ENCODE measurements at places on chromosomes 1 and 21. TPM values are rescaled to one million over a fixed set of nuclear protein-coding genes. Genes with fewer than 3 reads are reported as not detected.

GRCh38 chr1:38839363-38839762 is 20.2 kb downstream of the RRAGC start:
- no peak overlapping the region for H3K27ac ChIP-seq
- H3K27me3 ChIP-seq, result no peaks in the 10 kb centered on the region
- peak overlapping the region; percentile 49 for H3K4me3 ChIP-seq
- peaks cover 10% of the 10 kb centered on the region for H3K4me1 ChIP-seq

DNA sequence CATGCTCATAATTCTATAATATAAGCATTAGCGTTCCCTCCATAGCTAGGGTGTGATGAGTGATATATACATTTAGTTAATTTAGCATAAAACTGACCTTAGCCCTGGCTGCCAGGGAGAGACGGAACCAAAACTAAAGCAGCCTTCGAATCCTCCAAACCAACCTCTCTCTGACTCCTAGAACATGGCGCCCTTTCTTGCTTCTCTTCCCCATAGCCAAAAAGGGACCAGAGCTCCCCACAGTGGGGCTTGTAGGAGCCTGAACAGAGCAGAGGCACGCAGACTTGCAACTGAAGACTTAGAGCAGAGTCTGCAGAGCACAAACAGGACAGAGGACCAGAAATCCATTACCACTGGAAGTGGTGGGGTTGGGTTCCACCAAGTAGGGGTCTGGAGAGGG is 17.7 kb downstream of the IRF2BP2 start:
- H3K27me3 ChIP-seq, result no peaks in the 10 kb centered on the region
- no peak overlapping the region for H3K27ac ChIP-seq
- DNase-seq, result no peak
- H3K36me3 ChIP-seq, result no peaks in the 10 kb centered on the region

DNA sequence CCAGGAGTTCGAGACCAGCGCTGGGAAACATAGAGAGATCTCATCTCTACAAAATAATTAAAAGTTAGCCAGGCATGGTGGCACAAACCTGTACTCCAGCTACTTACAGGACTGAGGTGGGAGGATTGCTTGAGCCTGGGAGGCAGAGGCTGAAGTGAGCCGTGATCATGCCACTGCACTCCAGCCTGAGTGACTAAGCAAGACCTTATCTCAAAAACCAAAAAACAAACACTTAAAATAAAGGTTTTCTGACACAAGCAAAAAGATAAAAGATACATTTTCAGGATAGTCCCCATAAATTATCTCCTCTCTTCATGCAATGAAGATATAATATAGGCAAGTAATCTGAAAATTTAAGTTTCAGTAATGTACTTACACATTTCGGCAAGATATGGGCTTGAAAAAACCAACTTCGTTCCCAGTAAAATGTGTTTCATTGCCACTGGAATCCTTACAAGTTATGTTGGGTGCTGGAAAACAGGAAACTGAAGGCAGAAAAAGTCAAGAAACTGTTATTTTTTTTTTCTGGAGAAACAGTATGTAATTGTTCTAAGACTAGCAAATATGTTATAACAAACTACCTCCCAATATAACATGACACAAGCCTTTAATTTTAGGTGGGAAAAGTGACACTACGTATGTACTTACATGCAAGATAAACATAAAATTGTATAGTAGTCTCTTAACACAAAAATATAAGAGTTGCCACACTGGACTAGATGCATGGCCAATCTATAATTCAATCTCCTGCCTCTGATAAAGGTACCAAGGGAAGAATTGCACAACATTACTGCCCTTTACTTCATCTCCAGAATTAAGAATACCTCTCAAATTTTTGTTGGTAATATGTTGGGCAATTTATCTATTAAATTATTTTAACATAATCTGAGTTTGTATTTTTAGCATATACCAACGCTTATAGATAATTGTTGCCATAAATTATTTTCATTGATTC is 15.7 kb downstream of the TM2D1 start:
- no peak for DNase-seq
- no peak overlapping the region for H3K27ac ChIP-seq
- H3K36me3 ChIP-seq, result peaks cover 5% of the 10 kb centered on the region
- no peaks in the 10 kb centered on the region for H3K27me3 ChIP-seq

DNA sequence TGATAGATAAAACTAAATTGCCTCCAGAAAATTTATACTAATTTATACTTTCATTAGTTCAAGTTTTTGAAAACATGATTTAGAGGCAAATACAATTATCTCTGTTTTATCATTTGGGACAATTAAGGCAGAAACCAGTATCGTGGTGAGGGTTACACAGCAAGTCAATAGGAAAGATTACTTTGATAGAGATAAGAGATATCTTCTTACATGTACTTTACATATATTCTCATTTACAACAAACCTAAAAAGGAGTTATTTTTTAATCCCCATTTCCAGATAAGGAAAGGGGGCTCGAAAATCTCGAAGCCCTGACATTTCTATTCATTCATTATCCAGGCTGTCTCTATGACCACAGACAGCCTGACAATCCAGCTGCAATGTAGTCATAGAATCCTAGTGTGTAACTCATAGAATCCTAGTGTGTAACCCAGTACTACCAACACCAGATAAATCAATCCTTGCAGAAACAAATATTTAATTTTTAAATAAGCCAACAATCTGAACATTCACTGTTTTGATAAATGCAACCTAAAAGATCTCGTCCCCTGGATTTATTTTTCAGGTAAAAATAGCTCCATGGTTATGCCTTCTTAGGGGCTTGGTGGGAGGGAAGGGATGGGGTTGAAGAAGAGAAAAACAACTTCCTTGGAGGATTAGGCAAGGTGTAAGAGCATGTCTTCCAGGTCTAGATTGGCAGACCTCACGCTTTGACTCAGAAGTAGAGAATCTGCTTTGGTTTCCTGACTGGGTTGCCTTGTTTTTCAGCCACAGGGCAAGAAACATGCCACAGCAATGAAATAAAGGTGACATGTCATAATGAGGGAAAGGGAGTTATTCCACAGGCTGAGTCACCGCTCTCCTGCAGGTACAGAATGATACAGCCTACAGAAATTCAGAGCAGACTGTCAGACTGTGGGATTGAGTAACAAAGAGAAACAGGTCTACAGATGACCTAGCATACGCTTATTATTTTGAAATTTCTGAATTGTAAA is 45.6 kb downstream of the IRF2BP2 start:
- H3K4me3 ChIP-seq, result no peak overlapping the region
- DNase-seq, result no peak
- H3K27me3 ChIP-seq, result no peaks in the 10 kb centered on the region
- H3K36me3 ChIP-seq, result no peaks in the 10 kb centered on the region
- no peak overlapping the region for H3K27ac ChIP-seq
- no peaks in the 10 kb centered on the region for H3K4me1 ChIP-seq

DNA sequence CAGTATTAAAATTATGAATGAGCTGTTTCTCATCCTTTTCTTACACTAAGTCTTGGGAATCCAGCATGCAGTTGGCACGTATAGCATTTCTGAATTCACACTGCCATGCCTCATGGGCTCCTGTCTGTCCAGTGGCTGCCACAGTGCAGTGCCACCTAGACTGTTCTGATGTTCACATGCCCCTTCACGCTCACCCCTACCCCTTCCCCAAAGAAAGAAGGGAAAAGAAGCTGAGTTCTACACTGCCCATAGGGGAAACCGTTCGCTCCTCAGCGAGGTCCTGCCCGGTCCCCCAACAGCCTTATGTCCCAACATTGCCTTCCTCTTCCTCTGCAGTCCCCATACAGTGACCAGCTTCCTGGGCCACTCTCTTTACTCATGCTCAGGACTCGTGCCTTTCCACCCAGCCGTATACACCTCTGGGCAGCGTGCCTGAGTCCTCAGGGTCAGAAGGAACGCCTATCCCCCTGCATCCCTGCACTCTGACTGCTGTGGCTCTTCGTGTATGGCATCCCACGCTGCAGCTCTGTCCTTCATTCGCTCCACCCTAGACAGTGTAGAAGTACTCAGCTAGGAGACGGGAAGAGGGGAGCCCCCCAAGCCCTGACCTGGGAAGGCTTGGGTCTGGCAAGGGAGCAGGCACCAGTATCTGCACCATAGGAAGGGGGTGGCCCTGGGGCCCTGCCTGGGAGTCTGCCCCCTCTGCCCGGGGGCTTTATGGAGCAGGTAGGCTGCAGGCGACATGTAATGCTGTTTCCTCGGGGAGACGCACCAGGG is 24.1 kb upstream of the ARF1 start:
- H3K36me3 ChIP-seq, result no peaks in the 10 kb centered on the region
- H3K4me1 ChIP-seq, result peaks cover 9% of the 10 kb centered on the region
- H3K27me3 ChIP-seq, result peaks cover 12% of the 10 kb centered on the region
- DNase-seq, result no peak
- H3K27ac ChIP-seq, result peak overlapping the region; percentile 25

GRCh38 chr21:32698971-32699693 is 28.7 kb downstream of the SYNJ1 start:
- peaks cover 2% of the 10 kb centered on the region for H3K4me1 ChIP-seq
- H3K36me3 ChIP-seq, result peaks cover 3% of the 10 kb centered on the region
- H3K4me3 ChIP-seq, result no peak overlapping the region
- DNase-seq, result no peak

DNA sequence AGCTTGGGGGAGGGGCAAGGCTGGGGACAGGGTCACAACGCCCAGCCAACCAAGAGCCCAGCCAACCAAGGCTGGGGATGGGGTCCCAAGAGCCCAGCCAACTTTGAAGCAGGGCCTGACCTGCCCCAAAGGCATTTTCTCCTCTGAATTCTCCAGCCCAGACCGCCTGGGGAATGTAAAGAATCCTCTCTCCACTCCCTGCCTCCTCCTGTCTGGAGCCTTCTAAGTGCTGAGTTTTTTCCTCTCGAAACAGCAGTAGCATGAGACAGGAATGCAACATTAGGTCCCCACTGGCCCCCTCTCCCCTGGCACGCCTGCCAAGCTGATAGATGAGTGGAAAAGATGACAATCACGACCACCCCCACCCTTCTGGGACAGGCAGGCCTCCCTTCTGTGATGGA is 17.0 kb downstream of the C1orf198 start:
- H3K4me1 ChIP-seq, result no peaks in the 10 kb centered on the region
- H3K4me3 ChIP-seq, result no peak overlapping the region
- no peak overlapping the region for H3K27ac ChIP-seq
- H3K27me3 ChIP-seq, result no peaks in the 10 kb centered on the region
- no peaks in the 10 kb centered on the region for H3K36me3 ChIP-seq
- no peak for DNase-seq

GRCh38 chr1:41361495-41362356 is 492 bp downstream of the FOXO6 start:
- peaks cover 16% of the 10 kb centered on the region for H3K4me1 ChIP-seq
- DNase-seq, result peak; percentile 34
- peaks cover 20% of the 10 kb centered on the region for H3K27me3 ChIP-seq
- no peak overlapping the region for H3K27ac ChIP-seq

DNA sequence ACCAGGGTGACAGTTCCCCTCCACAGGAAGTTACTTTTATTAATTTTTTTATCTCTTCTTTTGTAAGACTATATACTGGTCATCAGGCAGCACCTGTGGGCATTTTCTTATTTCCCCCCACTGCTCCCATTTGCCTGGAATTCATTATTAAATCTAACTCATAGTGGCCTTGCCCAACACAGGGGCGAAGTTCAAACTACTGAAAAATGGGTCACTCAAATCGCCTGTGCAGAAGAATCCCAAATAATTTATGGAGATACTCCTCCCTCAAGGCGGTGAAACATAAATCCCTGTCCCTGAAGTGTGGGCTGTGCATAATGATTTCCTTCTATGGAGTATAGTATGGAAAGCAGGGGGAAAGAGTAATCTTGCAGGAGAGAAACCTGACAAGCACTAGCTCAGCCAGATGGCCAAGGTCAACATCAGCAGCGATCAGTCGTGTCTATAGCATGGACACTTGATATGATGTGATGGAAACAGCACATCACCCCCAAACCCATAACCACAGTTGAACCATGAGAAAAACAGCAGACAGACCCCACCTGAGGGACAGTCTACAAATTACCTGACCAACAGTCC is 7.9 kb downstream of the CAMK2N1 start:
- H3K4me3 ChIP-seq, result no peak overlapping the region
- H3K4me1 ChIP-seq, result no peaks in the 10 kb centered on the region
- no peaks in the 10 kb centered on the region for H3K36me3 ChIP-seq
- DNase-seq, result no peak
- H3K27me3 ChIP-seq, result peaks cover 9% of the 10 kb centered on the region

DNA sequence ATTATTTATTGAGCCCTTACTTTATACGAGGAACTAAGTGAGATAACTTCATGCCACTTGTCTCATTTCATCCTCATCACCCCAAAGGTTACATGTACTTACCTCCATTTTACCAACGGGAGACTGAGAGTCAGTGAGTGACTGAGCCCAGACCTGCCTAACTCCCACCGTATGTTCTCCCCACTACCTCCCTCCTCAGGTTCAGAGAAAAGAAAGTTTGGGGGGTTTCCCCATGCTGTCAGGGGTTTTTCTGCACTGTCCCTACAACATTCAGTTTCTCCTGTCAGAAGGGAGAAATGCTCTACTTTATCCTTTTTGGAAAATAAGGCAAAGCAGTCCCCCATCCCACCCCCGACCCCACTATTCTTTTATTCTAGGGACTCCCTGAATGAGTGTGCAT is 32.9 kb downstream of the FAM78B start:
- no peak overlapping the region for H3K27ac ChIP-seq
- DNase-seq, result no peak
- H3K4me1 ChIP-seq, result no peaks in the 10 kb centered on the region
- H3K36me3 ChIP-seq, result no peaks in the 10 kb centered on the region
- H3K4me3 ChIP-seq, result no peak overlapping the region
- peaks cover 1% of the 10 kb centered on the region for H3K27me3 ChIP-seq

GRCh38 chr1:212062832-212063438 is 27.4 kb downstream of the DTL start:
- H3K4me1 ChIP-seq, result no peaks in the 10 kb centered on the region
- no peaks in the 10 kb centered on the region for H3K36me3 ChIP-seq
- H3K27me3 ChIP-seq, result no peaks in the 10 kb centered on the region
- peak; percentile 27 for DNase-seq
- H3K4me3 ChIP-seq, result no peak overlapping the region
- no peak overlapping the region for H3K27ac ChIP-seq

GRCh38 chr1:91011726-91012125 is 10.1 kb downstream of the ZNF644 start:
- H3K4me1 ChIP-seq, result peaks cover 97% of the 10 kb centered on the region
- peaks cover 3% of the 10 kb centered on the region for H3K36me3 ChIP-seq
- no peaks in the 10 kb centered on the region for H3K27me3 ChIP-seq
- H3K4me3 ChIP-seq, result no peak overlapping the region
- DNase-seq, result no peak

DNA sequence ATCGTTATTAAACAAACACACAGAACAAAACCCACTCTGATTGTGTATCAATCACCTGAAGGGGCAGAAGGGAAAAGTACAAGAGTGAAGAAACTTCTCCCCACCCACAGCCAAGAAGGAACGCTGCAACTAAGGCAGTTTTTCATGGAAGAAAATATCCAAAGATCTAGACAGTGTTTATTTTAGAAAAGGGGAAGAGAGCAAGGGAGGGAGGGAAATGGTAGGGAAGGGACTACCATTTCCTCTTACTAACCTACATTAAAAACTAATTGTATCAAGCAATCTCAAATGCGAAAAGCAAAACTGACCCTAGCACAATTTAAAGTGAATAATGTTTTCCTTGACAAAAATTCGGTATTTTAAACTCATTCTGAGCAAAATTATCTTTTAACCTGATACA is 3.5 kb downstream of the NRIP1 start:
- peaks cover 13% of the 10 kb centered on the region for H3K27me3 ChIP-seq
- no peak for DNase-seq
- no peaks in the 10 kb centered on the region for H3K36me3 ChIP-seq
- H3K4me3 ChIP-seq, result no peak overlapping the region
- H3K27ac ChIP-seq, result no peak overlapping the region

LACTBL1 gene
- not detected for polyA plus RNA-seq

LCE2B gene
- not detected for polyA plus RNA-seq

TPM3 gene
- 1,239 TPM for polyA plus RNA-seq

PLPPR4 gene
- not detected for polyA plus RNA-seq

CYP4A11 gene
- polyA plus RNA-seq, result not detected

LMOD1 gene
- polyA plus RNA-seq, result not detected

RAB3GAP2 gene
- 12.0 TPM for polyA plus RNA-seq

TAS1R2 gene
- polyA plus RNA-seq, result not detected

AGTRAP gene
- 591 TPM for polyA plus RNA-seq

KIFAP3 gene
- polyA plus RNA-seq, result 29.8 TPM

Measured in immature natural killer cell (primary cell).